ENCODE measurements at places on chromosomes 6 and 20. TPM values are rescaled to one million over a fixed set of nuclear protein-coding genes. Genes with fewer than 3 reads are reported as not detected.

Gene EDN1
- 1.8 TPM for total RNA-seq

DNA sequence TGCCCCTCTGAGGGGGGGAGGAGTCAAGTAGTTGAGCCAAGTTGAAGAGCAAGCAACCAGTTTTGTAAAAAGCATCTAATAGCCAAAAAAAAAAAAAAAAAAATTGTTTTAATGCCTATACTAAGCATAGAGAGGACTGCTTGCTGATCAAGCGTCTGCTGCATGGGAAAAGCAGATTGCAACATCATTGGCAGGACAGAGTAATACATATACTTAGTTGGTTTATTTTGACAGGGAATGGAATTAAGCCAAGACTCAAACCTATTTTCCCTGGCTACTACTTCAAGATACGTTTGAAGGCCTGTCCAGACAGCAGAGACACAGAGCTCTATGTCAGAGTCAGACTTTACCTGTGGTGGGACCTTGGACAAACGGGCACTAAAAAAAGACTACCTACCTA is 120.5 kb downstream of the RTN4IP1 start:
- peaks cover 14% of the 10 kb centered on the region for H3K4me1 ChIP-seq
- no peaks in the 10 kb centered on the region for H3K27me3 ChIP-seq
- no peak overlapping the region for H3K4me3 ChIP-seq
- H3K36me3 ChIP-seq = no peaks in the 10 kb centered on the region

Gene SOX18
- total RNA-seq = not detected

GRCh38 chr20:309306-309840 is 12.0 kb downstream of the ZCCHC3 start:
- no peaks in the 10 kb centered on the region for H3K36me3 ChIP-seq
- H3K27me3 ChIP-seq = no peaks in the 10 kb centered on the region
- DNase-seq = peak; percentile 57
- H3K4me1 ChIP-seq = peaks cover 23% of the 10 kb centered on the region
- peak overlapping the region; percentile 72 for H3K4me3 ChIP-seq

Gene LGSN
- not detected for total RNA-seq

GRCh38 chr6:131412960-131413830 is 159.8 kb upstream of the ARG1 start:
- no peak for DNase-seq
- H3K36me3 ChIP-seq = no peaks in the 10 kb centered on the region
- H3K27ac ChIP-seq = no peak overlapping the region
- no peaks in the 10 kb centered on the region for H3K4me1 ChIP-seq

Gene CST4
- not detected for total RNA-seq

- no peak for DNase-seq
- no peak overlapping the region for H3K4me3 ChIP-seq
- no peaks in the 10 kb centered on the region for H3K36me3 ChIP-seq
- no peaks in the 10 kb centered on the region for H3K27me3 ChIP-seq
These were observed 11.1 kb downstream of the TRDN start for GRCh38 chr6:123625696-123626095.

DNA sequence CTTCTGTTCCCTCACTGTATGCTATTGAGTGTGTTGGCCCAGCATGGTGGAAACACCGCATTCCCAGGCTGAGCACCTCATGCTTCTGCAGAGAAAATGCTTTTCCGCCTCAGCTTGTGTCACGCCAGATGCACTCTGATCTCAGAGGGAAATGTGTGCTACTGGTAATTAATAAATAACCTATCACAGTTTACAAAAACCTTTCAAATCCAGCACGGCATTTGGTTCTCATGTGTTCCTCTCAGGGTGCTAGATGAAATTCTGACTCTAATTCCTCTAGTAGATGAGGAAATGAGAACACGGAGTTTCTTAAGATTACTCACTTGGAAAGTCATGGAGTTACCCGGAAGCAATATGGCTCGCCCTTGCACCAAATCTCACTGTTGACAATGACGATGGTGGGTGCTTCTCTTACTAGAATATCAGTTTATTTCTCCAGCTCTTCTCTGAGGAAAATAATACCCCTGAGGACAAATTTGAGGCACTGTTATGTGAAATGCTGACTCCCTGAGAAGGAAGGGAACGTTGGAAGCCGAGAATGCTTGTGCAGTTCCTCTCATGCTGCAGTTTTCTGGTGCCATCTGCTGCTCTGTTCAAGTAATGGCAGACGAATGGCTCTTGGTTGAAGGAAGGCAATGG is 116.6 kb downstream of the RNF144B start:
- H3K36me3 ChIP-seq = no peaks in the 10 kb centered on the region
- DNase-seq = peak; percentile 90
- H3K27me3 ChIP-seq = no peaks in the 10 kb centered on the region
- peak overlapping the region; percentile 74 for H3K4me3 ChIP-seq
- H3K27ac ChIP-seq = peak overlapping the region; percentile 57

Gene PPP1R3D
- 8.2 TPM for total RNA-seq

- H3K27ac ChIP-seq = no peak overlapping the region
- H3K4me3 ChIP-seq = no peak overlapping the region
- 0 out of 2 replicates have a peak, but pooled peaks cover 6% of the 10 kb centered on the region for H3K27me3 ChIP-seq
- no peaks in the 10 kb centered on the region for H3K4me1 ChIP-seq
- DNase-seq = no peak
These were observed 239.0 kb upstream of the KCNQ5 start for GRCh38 chr6:72382602-72383529.

DNA sequence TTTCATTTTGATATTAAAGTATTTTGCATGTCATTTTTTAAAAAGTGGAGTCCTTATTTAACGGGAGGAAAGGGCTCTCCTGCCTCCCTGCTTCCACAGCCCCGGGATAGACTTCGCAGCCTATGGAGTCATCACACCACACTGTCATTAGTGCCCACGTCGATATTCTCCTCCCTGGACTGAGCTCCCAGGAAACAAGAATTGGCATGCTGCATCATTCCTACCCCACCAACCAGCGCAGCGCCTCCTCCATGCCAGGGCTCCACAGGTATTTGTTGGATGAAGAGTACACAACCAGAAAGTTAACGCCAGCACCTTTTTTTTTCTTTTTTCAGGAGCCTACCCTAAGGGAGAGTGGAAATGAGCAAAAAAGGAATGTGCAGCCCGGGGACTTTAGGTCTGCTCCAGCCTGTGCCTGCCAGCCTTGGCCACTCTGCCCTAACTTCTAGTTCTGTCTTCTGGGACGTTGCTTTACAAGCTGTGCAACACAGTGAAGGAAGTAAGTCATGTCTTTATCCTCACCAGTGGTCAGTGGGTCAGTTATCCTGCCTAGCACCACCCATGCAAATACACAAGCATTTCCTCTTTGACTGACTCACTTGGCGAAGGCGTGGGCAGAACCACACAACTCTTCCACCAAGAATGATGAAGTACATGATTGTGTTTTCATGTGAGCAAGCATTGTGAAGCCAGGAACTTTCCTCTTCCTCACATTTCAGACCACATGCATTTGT is 180.7 kb upstream of the UST start:
- no peaks in the 10 kb centered on the region for H3K27me3 ChIP-seq
- H3K4me1 ChIP-seq = peaks cover 35% of the 10 kb centered on the region
- H3K4me3 ChIP-seq = peak overlapping the region; percentile 63
- peak overlapping the region; percentile 96 for H3K27ac ChIP-seq

- H3K27ac ChIP-seq = no peak overlapping the region
- H3K4me3 ChIP-seq = no peak overlapping the region
- no peaks in the 10 kb centered on the region for H3K36me3 ChIP-seq
- no peak for DNase-seq
- H3K27me3 ChIP-seq = no peaks in the 10 kb centered on the region
These were observed 42.3 kb upstream of the ATXN1 start for GRCh38 chr6:16803294-16804200.

GRCh38 chr6:160455081-160455480 is 106.9 kb downstream of the SLC22A3 start:
- no peak for DNase-seq
- H3K27ac ChIP-seq = no peak overlapping the region
- H3K4me1 ChIP-seq = peaks cover 8% of the 10 kb centered on the region
- H3K36me3 ChIP-seq = no peaks in the 10 kb centered on the region
- peak overlapping the region; percentile 76 for H3K4me3 ChIP-seq

DNA sequence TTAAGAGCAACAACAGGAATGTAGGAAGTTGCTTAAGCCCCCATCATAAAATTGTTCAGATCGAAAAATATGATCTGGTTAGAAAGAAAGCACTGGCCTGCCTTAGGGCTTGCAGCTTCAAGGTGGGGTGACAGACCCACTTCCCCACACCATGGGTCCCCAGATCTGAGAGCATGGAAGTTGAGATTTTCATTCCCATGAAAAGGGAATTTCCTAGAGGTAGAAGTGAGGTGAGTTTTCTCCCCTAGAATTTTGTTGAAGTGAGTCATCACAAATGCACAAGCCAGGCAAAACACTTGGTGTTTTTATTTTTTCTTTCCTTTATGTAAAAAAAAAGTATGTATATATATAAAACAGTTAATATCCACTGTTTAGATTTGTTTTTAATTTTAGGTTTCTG is 213.6 kb upstream of the SUPT3H start:
- H3K36me3 ChIP-seq = no peaks in the 10 kb centered on the region
- peaks cover 21% of the 10 kb centered on the region for H3K4me1 ChIP-seq
- no peak overlapping the region for H3K4me3 ChIP-seq
- no peak overlapping the region for H3K27ac ChIP-seq
- DNase-seq = peak; percentile 27

Gene PRDM1
- 2.7 TPM for total RNA-seq

Gene POM121L2
- total RNA-seq = not detected

Gene GPR31
- total RNA-seq = not detected

DNA sequence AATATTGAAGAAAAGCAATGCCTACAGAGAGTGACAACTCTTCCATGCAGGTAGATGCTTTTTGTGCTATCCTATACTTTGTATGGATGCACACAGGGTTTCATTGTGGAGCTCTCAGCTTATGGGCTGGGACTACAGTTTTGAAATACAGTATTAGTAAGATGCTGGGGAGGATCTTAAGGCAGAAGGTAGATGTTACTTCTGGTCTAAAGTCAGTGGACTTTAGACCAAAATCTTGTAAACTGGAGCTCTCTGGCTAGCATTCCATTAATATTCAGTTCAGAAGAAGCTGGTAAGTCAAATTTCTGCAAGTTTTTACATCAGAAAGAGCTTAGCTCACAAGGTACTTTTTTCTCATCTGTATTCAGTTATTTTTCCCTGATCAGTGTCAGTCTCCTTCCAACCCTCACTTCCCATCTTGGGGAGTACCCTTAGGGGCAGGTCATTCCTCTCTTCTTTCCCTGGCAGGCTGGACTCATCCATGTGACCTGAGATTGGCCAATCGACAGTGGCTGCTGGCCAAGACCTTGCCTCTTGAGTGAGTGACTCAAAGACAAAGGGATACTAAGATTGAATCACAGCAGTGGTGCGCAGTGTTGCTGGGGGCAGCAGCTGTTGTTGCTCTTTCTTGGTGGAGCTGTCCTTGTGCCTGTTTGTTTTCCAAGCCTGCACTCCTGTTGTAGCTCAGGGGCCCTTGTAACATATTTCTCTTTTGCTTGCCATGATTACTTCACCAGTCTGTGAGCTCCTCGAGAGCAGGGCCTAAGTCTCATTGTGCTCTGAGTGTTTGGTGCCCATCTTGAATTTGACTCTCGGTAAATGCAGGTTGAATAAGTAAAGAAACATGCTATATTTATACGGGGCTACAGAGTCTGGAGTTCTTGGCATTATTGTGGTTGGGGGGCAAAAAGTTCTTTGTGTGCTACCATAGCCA is 2.8 kb upstream of the PHF20 start:
- H3K4me3 ChIP-seq = peak overlapping the region; percentile 36
- no peaks in the 10 kb centered on the region for H3K36me3 ChIP-seq
- peak overlapping the region; percentile 99 for H3K27ac ChIP-seq
- peak; percentile 98 for DNase-seq
- peaks cover 39% of the 10 kb centered on the region for H3K4me1 ChIP-seq
- H3K27me3 ChIP-seq = no peaks in the 10 kb centered on the region

GRCh38 chr6:112199001-112199403 is 55.4 kb downstream of the LAMA4 start:
- peaks cover 24% of the 10 kb centered on the region for H3K4me1 ChIP-seq
- H3K36me3 ChIP-seq = peaks cover 67% of the 10 kb centered on the region
- H3K27me3 ChIP-seq = no peaks in the 10 kb centered on the region
- no peak for DNase-seq
- no peak overlapping the region for H3K4me3 ChIP-seq

Gene ZFP57
- not detected for total RNA-seq

DNA sequence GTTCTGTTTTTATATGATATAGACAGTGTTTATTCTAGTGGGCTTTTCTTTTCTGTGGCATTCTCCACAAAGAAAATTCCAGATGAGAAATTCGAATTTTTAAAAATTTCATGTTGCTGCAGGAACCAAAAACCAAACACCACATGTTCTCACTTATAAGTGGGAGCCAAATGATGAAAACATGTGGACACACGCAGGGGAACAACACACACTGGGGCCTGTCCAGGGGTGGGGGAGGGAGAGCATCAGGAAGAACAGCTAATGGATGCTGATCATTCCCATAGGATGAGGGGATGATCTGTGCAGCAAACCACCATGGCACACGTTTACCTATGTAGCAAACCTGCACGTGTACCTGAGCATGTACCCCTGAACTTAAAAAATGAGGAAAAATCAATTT is 499.0 kb upstream of the SLC35B3 start:
- H3K36me3 ChIP-seq = no peaks in the 10 kb centered on the region
- no peak for DNase-seq
- H3K4me1 ChIP-seq = no peaks in the 10 kb centered on the region

DNA sequence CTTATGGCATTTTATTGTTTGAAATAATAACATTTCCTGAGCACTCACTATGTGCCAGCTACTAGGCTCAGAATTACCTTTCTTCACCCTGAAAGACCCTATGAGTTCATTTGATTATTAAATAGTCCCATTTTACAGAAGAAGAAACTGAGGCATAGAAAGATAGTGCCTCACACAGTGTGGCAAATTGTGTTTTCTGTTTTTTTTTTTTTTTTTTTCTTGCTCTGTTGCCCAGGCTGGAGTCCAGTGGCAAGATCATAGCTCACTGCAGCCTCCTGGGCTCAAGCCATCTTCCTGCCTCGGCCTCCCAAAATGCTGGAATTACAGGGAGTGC is 59.7 kb upstream of the PTPN1 start:
- peaks cover 10% of the 10 kb centered on the region for H3K4me1 ChIP-seq
- no peak overlapping the region for H3K4me3 ChIP-seq
- no peak overlapping the region for H3K27ac ChIP-seq

- no peaks in the 10 kb centered on the region for H3K27me3 ChIP-seq
- H3K36me3 ChIP-seq = no peaks in the 10 kb centered on the region
- H3K27ac ChIP-seq = peak overlapping the region; percentile 90
- H3K4me1 ChIP-seq = 0 out of 2 replicates have a peak, but pooled peaks cover 3% of the 10 kb centered on the region
- peak overlapping the region; percentile 100 for H3K4me3 ChIP-seq
- DNase-seq = peak; percentile 72
These were observed 802 bp upstream of the NRN1 start for GRCh38 chr6:6007366-6008088.

DNA sequence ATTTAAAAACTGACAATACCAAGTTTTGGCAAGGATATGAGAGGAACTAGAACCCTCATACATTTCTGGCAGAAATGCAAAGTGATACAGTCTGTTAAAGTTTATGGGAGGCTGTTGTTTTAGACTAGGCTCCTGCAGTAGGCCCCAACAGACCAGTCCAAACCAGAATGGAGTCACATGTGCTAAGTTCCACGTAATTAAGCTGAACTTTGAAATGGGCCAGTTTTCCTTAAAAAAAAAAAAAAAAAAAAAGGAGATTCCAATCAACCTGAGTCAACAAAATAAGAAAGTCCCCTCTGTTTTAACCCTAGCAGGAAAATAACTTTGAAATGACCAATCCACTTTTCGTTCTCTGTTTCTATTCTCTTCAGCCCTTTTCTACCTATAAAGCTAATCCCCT is 26.5 kb downstream of the IL17F start:
- H3K4me3 ChIP-seq = no peak overlapping the region
- no peaks in the 10 kb centered on the region for H3K27me3 ChIP-seq
- DNase-seq = no peak
